IMR-90 (cell line): ENCODE measurements at places on chromosomes 3 and 15. TPM values are rescaled to one million over a fixed set of nuclear protein-coding genes. Genes with fewer than 3 reads are reported as not detected.
A peak's percentile ranks its signal among the peaks of the same experiment; 100 is the strongest.

DNA sequence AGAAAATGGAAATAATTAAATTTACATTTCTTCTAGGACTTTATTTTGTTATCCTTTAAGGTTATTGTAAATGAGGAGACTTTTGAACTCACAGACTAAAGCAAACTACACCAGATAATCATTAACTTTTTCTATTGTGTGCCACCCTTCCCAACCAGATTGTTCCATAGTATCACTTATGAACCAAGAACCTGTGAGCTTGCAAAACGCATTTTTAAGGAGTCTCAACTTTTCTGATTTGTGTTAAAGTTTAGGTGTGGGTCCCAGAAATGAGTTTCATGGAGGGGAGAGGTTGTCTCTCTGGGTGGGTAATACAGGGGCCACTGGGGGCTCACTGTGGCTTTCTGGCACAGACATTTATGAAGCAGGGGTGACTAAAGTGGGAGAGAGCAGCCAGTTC, 75.7 kb downstream of the IGF1R start:
- no peaks in the 10 kb centered on the region for H3K27me3 ChIP-seq
- H3K4me1 ChIP-seq = peaks cover 48% of the 10 kb centered on the region
- no peaks in the 10 kb centered on the region for H3K36me3 ChIP-seq
- H3K4me3 ChIP-seq = no peak overlapping the region

DNA sequence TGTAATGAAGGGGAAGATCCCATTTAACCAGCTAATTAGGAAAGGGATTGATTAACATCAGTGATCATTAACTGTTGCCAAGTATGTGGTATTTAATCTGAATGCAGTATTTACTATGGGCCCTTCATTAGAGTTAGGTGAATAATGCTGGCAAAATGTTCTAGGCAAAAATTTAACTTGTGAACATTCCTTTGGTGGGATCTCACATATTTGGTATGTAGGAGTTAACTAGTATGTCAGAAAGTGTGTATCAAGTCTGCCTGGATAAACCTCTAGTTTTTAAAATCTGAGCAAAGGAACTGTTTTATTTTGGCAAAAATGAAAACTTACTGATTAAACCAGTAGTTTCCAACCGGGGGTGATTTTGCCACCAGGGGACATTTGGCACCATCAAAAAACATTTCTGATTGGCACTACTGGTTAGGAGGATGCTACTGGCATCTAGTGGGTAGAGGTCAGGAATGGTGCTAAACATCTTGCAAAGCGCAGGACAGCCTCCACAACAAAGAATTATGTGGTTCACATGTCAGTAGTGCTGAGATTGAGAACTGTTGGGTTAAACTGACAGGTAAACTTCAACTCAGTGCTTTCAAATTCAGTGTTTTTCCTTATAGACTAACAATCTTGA, 22.5 kb downstream of the LRTM1 start:
- H3K27ac ChIP-seq = peak overlapping the region; percentile 90
- H3K27me3 ChIP-seq = no peaks in the 10 kb centered on the region
- no peak overlapping the region for H3K4me3 ChIP-seq
- DNase-seq = peak; percentile 55
- peaks cover 27% of the 10 kb centered on the region for H3K4me1 ChIP-seq

- H3K27ac ChIP-seq = no peak overlapping the region
- no peaks in the 10 kb centered on the region for H3K27me3 ChIP-seq
- DNase-seq = no peak
- H3K4me3 ChIP-seq = no peak overlapping the region
Observed at GRCh38 chr3:38376098-38376816, 29.7 kb downstream of the XYLB start.

The NEIL1 gene
- 0.56 and 1.1 TPM in 2 replicates for total RNA-seq
